NCI-H774 (cell line): ENCODE measurements at places on chromosomes 12 and 14.

DNA sequence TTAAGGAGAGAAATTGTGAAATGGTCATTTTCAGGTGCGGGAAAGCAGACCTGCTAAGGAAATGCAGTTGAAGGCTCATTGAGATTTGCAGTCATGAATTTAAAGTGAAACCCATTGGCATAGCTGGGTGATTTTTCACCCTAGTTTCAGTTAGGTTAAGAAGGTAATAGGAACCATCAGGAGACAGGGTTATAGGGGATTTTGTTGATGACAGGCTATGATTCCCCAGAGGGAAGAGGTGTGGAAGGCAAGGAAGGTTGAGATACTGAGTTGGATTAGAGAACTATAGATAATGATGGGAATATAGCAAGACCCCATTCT lies 22.7 kb upstream of the BMAL2 start:
- DNase-seq = no peak

- DNase-seq = no peak
Observed at GRCh38 chr14:34863844-34864243, 11.3 kb downstream of the BAZ1A start.

GRCh38 chr12:28415755-28416154 lies 225.5 kb downstream of the CCDC91 start:
- DNase-seq = no peak

GRCh38 chr12:70772836-70773235 lies 135.6 kb upstream of the PTPRB start:
- DNase-seq = no peak

DNA sequence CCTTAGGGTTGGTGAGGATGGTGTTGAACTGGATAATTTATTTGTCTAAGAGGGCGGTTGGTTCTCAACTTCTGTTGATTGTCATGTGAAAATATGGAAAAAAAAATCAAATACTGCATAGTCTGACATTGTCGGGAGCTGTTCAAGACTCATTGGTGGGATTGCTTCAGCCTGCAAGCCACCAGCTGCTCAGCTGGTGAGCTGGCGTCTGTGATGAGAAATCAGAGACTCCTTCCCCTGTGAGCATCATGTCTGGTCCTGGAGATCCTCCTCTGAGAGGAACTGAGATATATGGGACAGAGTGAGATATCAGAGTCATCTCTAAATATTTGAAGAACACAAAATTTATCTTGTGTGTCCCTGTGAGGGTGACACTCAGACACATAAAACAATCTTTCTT lies 49.9 kb downstream of the TRIM9 start:
- no peak for DNase-seq

DNA sequence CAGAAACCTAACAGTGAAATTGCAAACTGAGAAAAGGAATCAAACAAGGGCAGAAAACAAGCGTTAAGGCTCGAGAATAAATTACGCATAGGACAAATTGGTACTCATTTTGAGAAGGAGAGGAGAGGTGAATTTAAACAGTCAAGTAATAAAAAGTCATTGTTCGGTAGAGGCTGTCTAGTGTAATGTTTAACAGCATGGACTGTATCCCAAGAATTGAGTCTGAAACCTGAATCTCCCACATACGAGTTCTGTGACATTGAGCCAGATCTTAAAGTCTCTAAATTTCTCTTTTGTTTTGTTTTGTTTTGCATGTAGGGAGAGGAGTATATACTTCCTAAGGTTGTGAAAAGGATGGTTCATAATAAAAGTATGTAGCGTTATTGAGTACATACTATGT lies 216.5 kb upstream of the BTG1 start:
- DNase-seq = no peak

- DNase-seq = no peak
Observed at GRCh38 chr12:70398862-70399261, 32.8 kb downstream of the KCNMB4 start.

DNA sequence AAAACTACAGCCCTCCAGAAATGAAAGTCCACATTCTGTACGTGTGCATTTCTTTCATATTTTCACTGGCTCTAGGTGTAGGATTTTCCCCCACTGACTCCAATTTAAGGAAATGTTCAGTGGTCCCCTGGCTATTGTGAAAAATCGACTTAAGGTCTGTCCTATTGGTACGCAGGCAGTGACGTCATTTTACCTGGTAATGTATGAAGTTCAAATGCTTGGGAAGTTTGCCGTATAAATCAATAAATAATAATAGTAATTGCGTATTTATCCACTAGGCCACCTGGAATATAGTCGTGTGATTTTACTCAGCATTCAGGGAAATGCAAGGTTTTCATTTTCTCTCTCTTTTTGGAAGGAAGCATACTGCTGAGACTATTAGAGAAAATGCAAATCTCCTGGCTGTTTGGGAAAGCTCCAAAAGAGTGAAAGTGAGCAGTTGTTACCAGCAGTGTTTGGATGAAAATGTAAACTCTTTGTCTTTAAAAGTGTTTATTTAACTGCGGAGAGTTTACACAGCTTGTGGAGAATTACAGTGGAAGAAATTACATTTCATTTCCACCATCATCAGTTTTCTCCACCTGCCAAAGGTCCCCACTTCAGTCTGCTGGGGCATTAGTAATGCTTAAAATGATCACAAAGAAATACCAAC lies 107.0 kb downstream of the EXOC5 start:
- DNase-seq = peak; percentile 20

GRCh38 chr12:42798811-42799438 lies 209.4 kb upstream of the PRICKLE1 start:
- DNase-seq = no peak

GRCh38 chr12:23950775-23951451 lies 1.4 kb upstream of the SOX5 start:
- peak; percentile 55 for DNase-seq

GRCh38 chr12:117097159-117097558 lies 2.1 kb downstream of the TESC start:
- DNase-seq = no peak

- DNase-seq = no peak
Observed at GRCh38 chr12:89393551-89394121, 41.3 kb upstream of the DUSP6 start.

- DNase-seq = no peak
Observed at GRCh38 chr12:1313906-1314305, 280.5 kb downstream of the FBXL14 start.
